ENCODE measurements at places on chromosomes 12 and 14.

GRCh38 chr14:71365361-71365760, 458.1 kb downstream of the PCNX1 start:
- no peak for DNase-seq

GRCh38 chr12:116924558-116925453, 14.1 kb downstream of the FBXW8 start:
- peak; percentile 51 for DNase-seq

DNA sequence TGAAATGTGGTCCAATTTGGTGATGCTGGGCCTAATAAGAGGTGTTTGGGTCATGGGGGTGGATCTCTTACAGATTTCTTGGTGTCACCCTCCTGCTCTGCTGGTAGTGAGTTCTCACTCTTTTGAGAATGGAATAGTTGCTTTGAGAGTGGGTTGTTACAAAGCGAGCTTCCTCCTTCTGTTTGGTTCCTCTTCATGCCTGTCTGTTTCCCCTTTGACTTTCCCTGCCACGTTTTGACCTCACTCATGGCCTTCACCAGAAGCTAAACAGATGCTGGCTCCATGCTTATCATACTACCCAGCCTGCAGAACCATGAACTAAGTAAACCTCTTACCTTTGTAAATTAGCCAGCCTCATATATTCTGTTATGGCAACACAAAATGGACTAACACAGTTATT, 57.7 kb upstream of the LDHB start:
- DNase-seq = no peak

- DNase-seq = no peak
These were observed 552.6 kb upstream of the ATP2B1 start for GRCh38 chr12:90261283-90261682.

DNA sequence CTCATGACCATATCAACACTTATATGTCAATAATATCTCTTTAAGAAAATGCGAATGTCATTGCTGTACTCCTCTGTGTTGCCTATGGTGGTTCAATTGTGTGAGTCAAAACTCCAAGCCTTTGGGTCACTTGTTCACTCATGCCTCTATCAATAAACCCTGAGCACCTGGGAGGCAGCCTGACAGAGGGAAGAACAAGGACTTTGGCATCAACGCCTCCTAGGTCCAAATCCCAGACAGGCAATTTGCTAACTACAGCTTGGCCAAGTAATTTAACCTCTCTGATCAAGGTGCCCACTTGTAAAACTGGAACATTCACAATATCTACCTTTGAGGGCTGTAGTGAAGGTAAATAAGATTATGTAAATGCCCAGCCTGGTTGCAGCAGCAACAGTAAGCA, 137.8 kb downstream of the SAMD4A start:
- no peak for DNase-seq

GRCh38 chr14:70893858-70894291, 13.4 kb upstream of the PCNX1 start:
- DNase-seq = no peak

DNA sequence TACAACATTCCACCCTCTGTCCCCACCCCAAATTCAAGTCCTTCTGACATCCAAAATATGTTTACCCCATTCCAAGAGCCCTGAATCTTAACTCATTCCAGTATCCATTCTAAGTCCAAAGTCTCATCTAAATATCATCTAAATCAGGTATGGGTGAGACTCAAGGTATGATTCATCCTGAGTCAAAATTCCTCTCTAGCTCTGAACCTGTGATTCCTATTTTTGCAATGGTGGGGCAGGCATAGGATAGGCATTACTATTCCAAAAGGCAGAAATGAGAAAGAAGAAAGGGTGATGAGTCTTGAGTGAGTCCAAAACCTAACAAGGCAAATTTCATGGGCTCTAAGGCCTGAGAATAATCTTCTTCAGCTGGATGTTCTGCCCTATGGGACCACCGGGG, 140.3 kb upstream of the FAR2 start:
- DNase-seq = no peak

DNA sequence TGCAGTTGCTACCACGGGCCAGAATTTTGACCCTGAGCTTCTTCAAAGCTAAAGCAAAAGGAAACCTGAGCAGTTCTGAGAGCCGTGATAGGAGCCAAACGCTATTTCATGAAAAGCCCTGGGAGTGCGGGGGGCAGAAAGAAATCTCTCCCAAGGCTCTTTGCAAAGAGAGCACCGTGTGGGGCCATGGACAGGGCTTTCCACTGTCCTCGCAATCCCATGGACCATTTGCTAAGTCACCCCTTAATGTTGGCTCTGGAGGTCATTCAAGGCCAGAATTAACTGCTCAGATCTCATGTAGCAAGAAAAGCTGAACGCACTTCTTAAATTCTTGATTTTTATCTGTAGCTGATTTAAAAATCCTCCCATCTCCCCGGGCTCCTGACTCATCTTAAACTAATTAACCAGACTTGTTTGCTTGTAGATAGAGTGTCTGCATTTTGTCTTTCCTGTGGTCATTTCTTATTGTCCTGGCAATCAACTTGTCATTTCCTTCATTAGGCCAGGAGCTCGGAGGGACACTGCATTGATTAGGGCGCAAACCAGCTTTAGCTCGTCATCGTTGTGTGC, 24.8 kb downstream of the CLSTN3 start:
- DNase-seq = no peak

GRCh38 chr14:91061056-91061887, 831 bp upstream of the RPS6KA5 start:
- DNase-seq = no peak

- DNase-seq = no peak
These were observed 105.4 kb upstream of the MED13L start for GRCh38 chr12:116382686-116383530.

DNA sequence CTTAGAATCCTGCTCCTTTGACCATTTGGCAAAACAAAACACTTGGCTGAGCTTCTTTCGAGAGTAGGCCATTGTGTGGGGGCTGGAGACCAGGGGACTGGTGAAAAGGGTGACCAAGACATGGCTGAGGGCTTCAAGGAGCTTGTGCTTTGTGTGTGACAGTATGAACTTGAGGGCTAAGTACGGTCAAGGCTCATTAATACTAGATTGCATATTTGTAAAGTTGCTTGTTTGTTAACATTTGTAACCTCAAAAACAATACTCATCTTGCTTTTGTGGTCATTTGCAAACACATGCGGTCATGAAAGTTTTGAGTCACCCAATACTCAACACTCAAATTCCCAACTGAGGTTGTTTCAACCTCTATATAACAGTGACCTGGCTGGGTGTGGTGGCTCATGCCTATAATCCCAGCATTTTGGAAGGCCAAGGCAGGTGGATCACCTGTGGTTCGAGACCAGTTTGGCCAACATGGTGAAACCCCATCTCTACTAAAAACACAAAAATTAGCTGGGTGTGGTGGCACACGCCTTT, 42.5 kb downstream of the ZFYVE26 start:
- DNase-seq = no peak
